ENCODE measurements at places on chromosomes 2 and 18.

GRCh38 chr18:6444466-6445228 is 29.9 kb upstream of the L3MBTL4 start:
- no peak for DNase-seq

DNA sequence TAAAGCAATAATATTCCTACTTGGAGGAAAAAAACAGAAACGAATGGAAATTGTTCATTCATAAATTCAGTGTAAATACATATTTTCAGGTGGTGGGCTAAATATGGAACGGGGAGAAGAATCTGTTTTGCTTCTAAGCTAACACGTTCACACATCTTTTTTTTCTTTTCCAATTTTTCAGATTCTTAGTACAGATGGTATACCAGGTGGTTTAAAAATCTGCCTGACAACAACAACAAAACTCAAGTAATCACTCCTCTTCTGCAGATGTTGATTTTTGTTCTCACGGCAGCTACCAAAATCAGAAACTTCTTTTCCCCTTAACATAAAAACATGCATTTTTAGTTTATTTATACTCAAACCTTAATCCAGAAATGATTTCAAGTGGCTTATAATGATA is 164.8 kb upstream of the SYT4 start:
- no peak for DNase-seq

DNA sequence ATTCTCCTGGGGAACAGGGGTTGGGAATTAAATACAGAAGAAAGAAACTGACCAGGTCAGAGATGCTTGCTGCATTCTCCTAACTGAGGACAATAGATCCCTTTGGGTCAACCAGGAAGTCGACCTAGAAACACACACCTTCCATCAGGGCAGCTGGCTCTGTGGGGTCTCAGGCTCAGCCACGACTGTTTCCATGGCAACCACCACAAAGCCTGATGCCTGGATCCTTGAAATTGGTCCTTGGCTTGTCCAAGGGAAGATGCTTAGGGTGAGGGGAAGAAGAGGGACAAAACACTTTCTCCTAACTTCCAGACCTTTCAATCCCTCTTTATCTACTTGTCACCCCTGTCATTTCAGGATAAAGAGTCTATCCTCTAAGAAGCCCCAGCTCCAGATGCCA is 194.4 kb downstream of the ALK start:
- no peak for DNase-seq

GRCh38 chr2:177989029-177989885 is 83.3 kb downstream of the PDE11A start:
- DNase-seq, result no peak

DNA sequence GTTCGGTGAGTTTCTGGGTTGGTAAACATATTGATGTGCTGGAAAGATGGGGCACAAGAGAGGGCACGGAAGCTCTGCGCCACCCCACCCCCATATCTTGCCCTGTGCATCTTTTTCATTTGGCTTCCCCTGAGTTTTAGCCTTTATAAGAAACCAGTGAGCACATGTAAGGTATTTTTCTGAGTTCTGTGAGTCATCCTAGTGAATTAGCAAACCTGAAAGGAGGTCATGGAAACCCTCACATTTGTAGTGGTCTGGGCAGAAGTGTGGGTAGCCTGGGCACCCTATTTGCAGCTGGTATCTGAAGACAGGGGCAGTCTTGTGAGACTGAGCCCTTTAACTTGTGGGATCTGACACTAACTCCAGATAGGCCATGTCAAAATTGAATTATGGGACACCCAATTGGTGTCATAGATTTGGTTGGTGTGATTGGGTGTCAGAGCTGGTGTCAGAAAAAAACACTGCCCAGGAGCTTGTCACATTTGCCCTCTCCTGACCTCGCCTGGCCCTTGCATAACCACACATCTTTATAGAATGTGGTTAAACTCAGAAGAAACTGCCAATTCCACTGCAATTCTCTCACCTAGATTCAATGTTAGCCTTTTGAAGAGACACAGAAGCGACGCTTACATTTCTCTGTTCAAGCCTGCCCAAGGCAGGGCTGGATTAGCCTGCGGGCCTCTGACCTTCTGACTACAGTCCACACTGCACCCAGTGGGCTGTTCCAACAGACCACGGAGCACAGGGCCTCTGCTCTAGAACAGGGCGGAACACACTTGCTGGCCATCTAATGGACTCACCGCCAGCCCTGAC is 12.0 kb upstream of the GALM start:
- DNase-seq, result peak; percentile 32

- no peak for DNase-seq
Measured at GRCh38 chr2:40087434-40087833, 308.4 kb upstream of the THUMPD2 start.

DNA sequence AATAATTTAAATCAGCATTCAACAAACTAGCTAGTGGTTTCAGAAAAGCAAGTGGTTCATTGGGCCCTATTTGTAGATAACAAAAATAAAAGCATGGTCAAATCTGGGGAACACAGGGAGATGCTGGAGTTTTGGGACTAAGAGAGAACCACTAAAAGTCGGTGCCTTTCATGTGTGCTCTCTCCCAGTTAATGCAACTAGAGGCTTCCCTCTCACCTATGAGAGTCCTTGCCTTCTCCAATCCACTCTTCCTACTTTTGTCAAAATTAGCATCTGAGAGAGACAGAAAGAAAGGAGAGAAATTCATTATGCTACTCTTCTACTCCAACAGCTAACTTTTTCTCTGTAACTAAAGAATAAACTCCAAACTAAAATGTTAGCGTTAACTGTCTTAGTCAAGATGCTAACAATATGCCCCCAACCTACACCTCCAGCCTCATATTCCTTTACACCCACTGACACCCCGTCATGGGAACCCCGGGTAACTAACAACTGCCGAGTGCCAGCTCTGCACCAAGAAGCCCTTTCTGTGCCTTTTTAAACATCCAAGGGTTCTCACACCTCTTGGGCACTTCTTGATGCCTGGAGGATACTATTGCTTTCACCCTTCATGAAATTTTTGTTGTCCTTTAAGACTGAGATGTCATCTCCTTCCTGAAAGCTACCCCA is 133.4 kb downstream of the RBMS1 start:
- DNase-seq, result no peak
